NCI-H226 (cell line): ENCODE measurements at places on chromosomes 11 and 22.

- DNase-seq: peak; percentile 56
These were observed 43.8 kb downstream of the KCNQ1OT1 start for GRCh38 chr11:2655834-2656622.

DNA sequence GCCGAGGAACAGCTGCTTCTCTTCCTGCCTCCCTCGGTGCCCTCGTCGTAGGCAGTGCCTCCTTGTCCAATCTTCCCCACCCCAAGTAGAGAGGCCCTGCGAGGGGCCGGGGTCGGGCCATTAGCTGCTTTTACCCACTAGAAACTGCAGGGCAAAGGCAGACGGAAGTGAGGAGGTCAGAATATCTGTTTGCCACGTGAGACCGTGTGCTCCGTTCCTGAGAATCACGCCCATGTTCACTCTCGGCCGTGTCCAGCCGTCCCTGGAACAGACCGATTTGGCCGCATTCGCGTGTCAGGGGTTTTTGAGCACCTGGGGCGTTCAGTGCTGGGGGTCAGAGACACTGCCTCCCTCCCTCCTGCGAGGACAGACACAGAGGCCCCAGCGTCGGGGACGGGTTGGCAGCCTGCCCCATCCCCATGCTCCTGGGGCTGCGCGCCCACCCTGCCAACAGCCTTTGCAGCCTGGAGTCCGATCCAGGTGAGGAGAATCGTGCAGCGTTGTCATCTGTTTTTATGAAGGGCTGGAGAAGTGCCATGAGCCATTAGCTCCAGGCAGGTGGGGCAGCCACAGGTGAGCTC lies 982.2 kb downstream of the BRD1 start:
- DNase-seq: no peak

DNA sequence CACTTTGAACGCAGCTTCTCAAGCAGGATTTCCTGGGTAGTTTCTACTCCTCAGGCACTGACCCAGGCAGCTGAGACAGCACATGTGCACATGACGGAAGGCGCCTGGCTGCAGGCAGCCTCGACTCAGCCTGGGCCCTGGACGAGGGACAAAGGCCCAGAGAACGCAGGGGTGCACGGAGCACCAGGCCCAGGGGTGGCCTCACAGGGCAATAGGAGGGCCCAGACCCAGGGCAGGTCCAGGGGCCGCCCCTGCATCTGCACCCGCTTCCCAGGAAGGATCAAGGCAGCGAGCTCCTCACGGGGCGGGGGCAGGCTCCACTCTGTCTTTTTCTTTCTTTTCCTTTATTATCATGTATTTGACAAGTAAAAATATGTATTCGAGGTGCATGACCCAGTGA lies 208.4 kb downstream of the BRD1 start:
- no peak for DNase-seq

- peak; percentile 81 for DNase-seq
These were observed at the start of gene P2RX6 for GRCh38 chr22:21014726-21015465. Gene P2RX6, plus strand, starts transcription at chr22:21015165. Its CDS starts 10 bp downstream, at chr22:21015175.

DNA sequence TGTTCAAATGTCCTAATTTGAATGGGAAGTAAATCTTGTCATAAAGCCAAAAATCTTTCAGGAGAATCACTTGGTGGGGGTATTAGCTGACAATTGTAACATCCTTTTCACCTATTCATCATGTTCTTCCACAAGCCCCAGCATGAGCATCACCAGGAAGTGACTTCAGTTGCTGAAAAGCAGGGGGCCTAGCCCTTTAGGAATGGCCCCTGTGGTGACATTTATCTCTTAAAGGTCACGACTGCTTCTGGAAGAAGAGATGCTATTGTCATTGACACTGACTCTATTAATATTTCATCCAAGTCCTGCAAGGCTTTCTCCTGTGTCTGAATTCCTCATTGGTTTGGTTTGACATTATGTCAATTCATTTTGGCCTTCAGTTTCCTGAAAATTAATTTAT lies 92.6 kb downstream of the OR5AK2 start:
- no peak for DNase-seq

DNA sequence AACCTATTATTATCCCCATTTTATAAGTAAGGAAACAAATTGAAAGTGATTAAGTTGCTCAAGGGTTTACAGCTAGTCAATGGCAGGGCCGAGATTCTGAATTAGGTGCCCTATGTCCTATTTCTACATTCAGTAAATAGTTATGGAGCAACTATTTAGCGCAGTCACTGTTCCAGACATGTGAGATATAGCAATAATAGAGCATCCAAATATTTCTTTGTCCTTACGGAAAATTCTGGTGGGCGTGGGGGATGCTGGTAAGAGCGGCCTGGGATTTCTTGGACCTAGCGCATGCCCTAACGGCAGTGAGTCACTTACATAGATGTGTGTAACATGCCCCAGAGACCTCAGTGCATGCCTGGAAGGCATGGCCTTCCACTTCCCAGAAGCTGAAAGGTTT lies 4.4 kb downstream of the DTX4 start:
- DNase-seq: no peak

DNA sequence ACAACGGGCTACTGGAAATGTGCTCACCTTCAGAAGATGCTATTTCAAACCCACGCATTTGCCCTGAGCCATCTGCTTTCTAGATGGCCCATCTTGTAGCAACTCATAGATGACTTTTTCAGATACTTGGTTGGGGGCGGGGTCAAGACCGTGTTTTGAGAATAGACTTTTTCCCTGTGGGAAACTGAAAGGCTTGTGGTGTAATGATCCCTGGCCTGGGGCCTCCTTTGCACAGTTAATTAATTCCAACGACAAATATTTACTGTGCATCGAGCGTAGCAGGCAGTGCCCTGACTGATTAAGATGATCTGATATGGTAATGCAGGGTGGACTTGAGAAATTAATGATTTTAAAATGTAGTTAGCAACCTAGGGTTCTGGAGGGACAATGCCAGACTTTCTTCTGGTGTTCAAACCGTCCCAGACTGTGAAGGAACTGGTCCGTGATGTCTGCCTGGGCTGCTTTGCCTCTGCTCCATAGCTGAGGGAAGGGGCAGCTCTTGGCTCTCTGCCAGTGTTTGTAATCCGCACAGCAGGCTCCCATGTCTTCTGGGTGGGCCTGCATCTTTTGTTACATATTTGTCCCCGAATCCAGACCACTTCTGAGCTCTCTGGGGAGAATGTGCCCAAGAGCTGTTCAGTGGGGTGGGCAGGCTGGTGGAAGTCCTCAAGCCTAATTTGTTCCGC lies 84.8 kb downstream of the ADAMTS15 start:
- DNase-seq: no peak

GRCh38 chr11:3136546-3137455 lies 28.3 kb downstream of the OSBPL5 start:
- DNase-seq: no peak

DNA sequence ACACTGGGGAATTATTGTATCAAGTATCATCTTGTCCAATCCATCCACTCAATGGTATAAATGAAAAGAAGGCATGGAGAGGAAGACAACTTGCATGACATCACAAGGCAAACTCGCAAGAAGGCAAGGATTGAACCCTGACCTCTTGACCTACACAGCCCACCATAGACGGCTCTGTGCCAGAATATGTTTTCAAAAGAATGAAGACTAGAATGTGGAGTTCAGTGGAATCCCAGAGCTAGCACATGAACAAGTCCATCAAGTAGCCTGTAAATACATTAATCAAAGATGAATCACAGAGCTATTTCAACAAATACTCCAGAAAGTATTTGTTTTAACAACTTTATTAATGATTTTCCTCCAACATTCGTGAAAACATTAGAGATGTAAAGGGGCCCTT lies 189.7 kb downstream of the GUCY1A2 start:
- peak; percentile 62 for DNase-seq

- no peak for DNase-seq
These were observed 89.0 kb downstream of the RRAS2 start for GRCh38 chr11:14269692-14270573.

DNA sequence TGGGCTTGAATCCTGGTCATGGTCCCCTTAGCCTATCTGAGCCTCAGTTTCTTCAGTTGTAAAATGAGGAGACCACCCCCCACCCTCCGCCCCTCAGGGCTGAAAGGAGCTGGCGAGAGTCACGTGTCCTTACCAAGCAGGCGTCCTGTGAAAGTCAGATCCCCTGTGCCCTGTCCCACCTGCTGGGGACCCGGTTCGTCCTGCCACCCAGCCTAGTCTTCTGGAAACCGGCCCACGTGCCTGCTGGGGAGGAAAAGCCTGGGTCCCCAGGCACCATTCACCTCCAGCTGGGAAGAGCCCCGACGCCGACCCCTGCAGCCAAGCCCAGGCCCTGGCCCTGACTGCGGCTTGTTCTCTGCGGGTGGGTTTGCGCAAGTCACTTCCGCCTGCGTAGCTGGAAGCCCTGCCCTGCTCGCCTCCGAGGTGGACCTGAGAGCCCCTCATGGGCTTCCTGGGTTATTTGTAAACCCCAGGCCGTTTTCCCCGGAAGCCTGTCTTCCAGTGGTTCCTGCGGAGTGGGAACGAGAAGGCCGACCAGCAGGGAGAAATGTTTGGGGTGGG lies 679 bp upstream of the SSH3 start:
- DNase-seq: peak; percentile 58

DNA sequence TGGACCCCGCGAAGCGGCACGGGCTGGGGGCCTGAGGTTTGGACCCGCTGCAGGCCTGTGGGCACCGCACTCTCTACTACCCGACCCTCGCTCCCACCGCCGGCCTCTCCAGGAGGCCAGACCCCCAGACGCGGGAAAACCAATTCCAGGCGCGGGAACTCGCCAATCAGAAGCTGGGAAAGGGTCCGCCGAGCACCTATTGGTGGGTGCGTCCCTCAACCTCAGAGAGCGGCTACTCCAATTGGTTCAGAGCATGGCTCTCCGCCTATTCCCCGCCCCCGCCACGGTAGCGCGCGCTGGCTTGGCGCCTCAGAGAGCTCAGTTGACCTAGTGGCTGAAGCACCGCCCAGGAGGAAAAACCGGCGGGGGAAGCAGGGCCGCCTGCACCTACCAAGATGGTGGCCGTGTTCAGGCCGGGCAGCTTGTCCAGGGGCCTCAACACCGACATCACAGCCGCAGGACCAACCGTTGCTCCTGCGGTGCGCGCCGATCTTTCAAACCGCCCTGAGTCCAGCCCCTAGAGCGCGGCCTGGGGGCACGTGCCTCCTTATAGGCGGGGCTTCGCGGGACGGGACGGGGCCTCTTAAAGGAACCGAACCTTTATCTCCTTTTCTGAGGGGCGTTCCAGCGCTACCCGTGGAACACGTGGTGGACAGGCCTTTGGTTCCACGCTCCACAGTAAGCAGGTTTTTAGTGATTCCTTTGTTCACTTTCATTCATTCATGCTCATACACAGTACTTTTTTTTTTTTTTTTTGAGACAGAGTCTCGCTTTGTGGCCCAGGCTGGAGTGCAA lies at the start of gene CENPM:
CENPM (minus strand) TSS at position 524 of the 795 bp plus-strand sequence; CDS start at position 448, 76 bp downstream.
- peak; percentile 80 for DNase-seq

- DNase-seq: no peak
These were observed 974 bp downstream of the ANAPC15 start for GRCh38 chr11:72111300-72112142.

DNA sequence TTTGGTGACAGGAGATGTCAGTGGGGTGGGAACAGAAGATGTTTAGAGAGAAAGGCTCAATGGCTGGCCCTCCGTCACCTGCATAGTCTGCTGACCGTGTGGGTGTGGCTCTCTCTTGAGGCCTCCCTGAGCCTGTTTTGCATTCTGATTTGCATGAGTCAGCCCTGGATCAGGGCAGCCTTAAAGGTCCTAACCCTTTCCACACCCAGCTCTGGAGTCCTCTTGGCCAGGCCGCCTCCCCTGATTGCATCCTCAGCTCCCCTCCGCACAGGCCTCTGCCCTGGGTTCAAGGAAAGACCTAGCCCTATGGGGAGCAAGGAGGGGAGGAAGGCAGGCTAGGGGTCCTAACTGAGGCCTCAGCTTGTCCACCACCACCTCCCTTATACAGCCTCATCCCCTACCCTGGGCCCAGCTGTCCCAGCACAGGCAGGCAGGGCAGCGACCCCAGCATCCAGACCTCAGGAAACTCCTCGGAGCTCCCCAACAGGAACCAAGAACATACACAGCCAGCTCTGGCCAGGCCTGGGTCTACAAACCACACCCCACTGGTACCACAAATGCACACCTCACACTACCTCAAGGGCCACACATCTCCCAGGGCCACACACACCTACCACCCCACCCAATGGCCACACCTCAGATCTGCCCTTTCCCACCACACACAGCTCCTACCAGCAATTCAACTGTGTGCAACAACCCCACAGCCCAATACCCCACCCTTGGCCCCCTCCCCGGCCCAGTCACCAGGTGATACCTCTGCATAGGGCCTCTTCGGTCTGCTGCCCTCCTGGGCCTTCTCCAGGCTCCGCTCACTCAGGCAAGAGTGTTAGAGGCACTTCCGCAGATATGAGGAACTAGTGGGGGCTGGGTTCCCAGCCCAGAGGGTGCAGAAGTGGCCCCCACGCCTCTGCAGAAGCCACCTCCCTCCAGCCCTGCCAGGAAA lies 13.7 kb downstream of the ARAP1 start:
- DNase-seq: peak; percentile 73

DNA sequence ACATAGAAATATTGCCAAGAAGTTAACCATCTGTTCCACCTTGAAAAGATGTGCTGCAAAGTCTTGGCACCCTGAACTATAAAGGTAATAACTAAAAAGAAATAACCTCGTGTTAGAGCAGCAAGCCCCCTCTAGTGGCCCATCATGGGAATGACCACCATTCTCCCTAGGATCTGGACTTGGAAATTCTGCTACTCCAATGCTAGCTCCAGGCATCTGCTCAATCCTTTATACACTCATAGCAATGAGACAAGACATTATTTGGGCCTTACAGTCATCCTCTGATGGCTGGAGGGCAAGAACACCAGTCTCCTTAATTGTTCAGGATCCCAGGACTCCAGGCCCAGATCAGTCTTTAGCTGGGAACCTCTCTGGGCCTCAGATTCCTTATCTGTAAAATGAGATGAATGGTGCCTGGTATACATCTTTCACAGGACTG lies 76.0 kb downstream of the CWC15 start:
- DNase-seq: peak; percentile 25

- DNase-seq: no peak
These were observed 653 bp downstream of the GRK3 start for GRCh38 chr22:25564979-25565677.

- DNase-seq: no peak
These were observed 732.1 kb downstream of the NELL1 start for GRCh38 chr11:21401496-21401895.

- no peak for DNase-seq
These were observed 13.4 kb upstream of the NECTIN1 start for GRCh38 chr11:119742263-119742861.

GRCh38 chr11:126335463-126335760 lies 20.1 kb upstream of the ST3GAL4 start:
- DNase-seq: no peak

GRCh38 chr22:25651332-25652085 lies 87.0 kb downstream of the GRK3 start:
- DNase-seq: no peak

- no peak for DNase-seq
These were observed 13.7 kb downstream of the PEX26 start for GRCh38 chr22:18091478-18091877.

GRCh38 chr11:134752964-134753770 lies 341.1 kb upstream of the B3GAT1 start:
- no peak for DNase-seq

- no peak for DNase-seq
These were observed 27.4 kb upstream of the HMGXB4 start for GRCh38 chr22:35229865-35230264.

- DNase-seq: no peak
These were observed 41.5 kb upstream of the BID start for GRCh38 chr22:17815703-17816254.

GRCh38 chr22:27616033-27616432 lies 185.5 kb downstream of the MN1 start:
- DNase-seq: no peak
